ENCODE measurements at places on chromosomes 3 and 15. TPM values are rescaled to one million over a fixed set of nuclear protein-coding genes. Genes with fewer than 3 reads are reported as not detected.

The LRIG1 gene
- total RNA-seq = 8.5 TPM

The GPR62 gene
- not detected for total RNA-seq

The ZNF774 gene
- 0.82 TPM for total RNA-seq

GRCh38 chr3:52004163-52004787 is 8.6 kb upstream of the RPL29 start:
- DNase-seq = no peak

DNA sequence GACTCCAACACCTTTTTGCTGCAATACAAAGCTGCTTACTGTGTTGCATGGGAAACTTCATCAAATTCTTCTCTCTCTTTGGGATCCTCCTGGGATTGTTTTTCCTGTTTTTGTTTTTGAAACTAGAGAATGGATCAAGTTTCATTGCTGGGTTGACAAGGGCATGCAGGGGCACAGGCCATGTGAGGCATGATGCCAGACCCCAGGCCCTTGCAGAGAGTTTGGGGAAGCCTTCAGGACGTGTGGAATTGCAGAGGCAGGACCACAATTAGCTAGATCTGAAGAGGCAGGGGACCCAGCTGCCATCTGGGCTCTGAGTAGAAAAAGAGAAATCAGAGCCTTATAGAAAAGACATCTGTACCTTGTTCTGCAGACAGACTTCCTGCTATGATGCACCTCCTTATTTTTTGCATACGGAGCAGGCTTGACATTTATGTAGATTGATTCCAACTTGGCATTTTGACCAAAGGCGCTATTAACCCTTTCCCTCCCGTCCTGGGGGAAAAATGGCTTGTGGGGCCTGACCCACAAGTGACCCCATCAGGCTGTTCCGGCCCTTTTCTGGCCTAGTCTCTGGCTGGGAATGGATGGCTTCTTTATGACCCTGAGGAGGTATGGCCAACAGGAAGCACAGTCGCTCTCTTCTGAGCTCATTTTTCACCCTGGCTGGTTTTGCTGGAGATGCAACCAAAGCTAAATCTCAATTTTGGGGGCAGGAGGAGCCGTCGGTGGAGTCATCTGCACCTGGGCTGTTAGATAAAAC is 44.3 kb upstream of the CHRNB4 start:
- no peak for DNase-seq

Data from activated naive CD8-positive, alpha-beta T cell treated with anti-CD3 and anti-CD28 coated beads for 36 hours (primary cell).